ENCODE measurements at places on chromosomes 6 and 20.
A peak's percentile ranks its signal among the peaks of the same experiment; 100 is the strongest.

DNA sequence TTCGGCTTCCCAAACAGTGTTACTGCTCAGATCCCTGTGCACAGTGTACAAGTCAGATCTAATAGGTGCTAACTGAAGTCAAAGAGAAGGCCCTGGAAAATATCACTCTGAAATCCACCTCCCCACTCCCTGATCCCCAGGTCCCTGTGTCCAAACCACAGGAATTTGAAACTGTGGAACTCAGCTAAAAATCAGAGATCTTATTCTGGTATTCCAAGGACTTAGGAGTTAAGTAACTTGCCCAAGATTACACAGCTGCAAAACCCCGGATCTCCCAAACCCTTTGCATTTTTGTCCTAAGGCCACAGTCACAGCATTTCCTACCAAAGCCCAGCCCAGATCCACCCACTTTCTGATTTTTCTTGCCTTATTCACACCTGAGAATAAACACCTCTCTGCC lies 32.3 kb upstream of the SLC23A2 start:
- DNase-seq, result no peak

DNA sequence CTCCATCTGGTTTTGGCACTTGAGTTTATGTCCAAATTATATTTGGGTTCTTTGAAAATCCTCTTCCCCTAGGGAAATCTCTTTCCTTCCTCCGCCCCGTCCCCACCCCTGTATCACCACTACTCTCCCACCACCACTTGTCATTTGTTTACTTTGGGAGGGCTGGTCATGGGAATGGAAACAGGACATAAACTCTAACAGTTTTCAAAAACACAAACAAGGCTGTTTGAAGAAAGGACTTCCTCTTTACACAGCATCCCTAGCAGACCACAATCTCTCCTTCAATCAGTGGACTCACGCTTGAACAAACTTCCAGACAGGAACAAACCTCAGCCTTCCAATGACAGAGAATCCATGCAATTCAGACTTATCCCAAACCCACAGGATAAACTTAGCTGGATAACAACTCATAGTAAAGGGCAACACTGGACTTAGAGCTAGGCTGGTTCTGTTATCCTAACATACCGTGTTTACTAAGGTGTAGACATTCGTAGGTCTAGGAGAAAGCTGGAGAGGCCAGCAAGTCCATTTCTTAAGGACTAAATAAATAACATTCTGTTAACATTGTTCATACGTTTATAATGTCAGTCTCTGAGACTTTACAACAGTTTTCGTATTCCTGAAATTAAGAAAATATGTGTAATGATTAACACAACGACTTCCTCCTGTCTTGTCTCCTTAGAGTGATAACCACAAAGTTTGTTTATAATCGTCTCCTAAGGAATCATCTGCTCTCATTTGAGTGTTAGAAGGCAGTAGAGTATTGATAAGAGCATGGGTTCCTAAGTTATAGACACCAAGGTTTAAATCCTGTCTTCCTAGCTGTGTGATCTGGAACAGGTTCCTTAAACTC lies 44.1 kb upstream of the CTAGE9 start:
- no peak for DNase-seq

DNA sequence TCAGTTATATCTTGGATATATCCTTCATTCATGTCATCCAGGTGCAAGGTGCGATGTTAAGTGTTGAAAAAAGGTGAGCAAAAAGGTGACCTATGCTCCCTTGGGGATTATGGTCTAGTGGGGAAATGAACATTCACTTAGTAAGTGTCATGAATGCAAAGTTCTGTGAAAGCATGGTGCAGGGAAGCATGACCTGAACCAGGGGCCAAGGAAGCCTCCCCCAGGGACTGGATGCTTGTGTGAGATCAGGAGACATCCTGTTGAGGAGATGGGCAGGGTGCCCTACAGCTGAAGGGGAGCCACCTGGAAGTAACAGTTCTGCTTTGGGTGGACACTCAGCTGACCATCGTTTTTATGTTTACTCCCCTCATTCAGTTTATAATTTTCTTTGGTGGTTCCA lies 179.5 kb downstream of the SYNDIG1 start:
- DNase-seq, result no peak

- no peak for DNase-seq
These were observed 200.5 kb upstream of the POU3F2 start for GRCh38 chr6:98633886-98634285.

DNA sequence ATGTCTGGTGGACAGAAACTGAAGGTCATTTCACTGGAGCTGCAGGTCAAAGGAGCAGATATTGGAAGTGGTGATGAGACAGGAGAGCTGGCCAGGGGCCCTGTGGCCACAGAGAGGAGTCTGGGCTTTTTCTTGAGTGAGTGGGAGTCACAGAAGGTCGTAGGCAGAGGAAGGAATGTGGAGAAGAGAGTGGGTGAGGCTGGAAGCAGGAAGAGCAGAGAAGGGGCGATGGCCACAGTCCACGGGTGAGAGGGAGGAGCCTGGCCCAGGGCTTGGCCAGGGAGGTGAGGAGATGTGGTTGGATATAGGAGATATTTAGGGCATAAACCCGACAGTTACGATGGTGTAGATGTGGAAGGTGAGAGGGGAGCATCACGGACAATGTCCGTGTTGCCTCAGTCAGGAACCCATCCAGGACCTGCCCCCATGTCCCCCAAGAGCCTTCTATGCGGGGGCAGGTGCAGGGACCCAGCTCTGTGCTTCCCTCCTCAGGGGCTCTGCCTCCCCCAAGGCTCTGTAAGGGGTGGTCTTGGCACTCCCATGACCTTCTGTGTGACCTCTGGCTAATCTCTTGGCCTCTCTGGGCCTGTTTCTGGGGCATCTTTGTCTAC lies 150.5 kb upstream of the PTPN1 start:
- DNase-seq, result no peak

- no peak for DNase-seq
These were observed 511.8 kb upstream of the ID4 start for GRCh38 chr6:19325335-19325789.

- peak; percentile 58 for DNase-seq
These were observed 639 bp upstream of the CD24 start for GRCh38 chr6:106974999-106975737.

- no peak for DNase-seq
These were observed 104.2 kb downstream of the TFAP2B start for GRCh38 chr6:50922579-50923525.

DNA sequence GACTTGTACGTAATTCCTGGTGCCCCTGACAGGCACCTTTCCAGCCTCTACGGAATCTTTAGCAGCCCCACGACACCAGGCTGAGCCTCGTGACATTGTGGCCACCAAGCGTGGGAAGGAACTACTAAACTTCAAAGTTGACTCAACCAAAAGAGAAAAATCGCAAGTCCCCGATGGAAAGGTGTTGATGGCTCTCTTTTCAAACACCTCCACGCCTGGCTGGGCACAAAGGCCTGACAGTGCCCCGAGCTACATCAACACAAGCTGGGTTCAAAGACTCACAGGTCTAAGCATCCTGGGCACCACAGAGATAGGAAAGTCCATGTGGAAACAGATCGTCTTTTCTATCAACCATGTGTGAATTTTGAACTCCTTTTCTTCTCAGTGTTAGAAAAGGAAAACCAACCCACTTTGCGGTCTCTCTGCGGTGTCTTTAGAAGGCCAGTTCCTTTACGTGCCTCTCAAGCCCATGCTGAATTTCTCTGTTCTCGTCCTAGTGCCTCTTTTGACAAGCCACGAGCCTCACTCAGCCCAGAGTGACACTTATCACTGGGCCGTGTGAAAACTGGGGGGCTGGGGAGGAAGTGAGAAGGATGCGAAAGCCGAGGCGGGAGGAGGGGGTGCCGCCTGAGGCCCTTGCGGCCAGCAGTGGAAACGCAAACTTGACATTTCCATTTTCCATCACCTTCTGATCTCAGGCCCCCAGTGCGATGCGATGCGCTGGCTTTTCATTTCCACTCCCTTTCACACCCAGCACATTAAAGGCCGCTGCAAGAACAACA lies 59.4 kb downstream of the GFOD1 start:
- peak; percentile 26 for DNase-seq

- no peak for DNase-seq
These were observed 8.7 kb downstream of the MAP1LC3A start for GRCh38 chr20:34566978-34567891.

- no peak for DNase-seq
These were observed 81.1 kb downstream of the TTLL2 start for GRCh38 chr6:167405778-167406532.

GRCh38 chr6:41644297-41644879 lies 6.1 kb downstream of the MDFI start:
- peak; percentile 49 for DNase-seq

GRCh38 chr6:132934496-132934895 lies 120.1 kb downstream of the RPS12 start:
- no peak for DNase-seq

DNA sequence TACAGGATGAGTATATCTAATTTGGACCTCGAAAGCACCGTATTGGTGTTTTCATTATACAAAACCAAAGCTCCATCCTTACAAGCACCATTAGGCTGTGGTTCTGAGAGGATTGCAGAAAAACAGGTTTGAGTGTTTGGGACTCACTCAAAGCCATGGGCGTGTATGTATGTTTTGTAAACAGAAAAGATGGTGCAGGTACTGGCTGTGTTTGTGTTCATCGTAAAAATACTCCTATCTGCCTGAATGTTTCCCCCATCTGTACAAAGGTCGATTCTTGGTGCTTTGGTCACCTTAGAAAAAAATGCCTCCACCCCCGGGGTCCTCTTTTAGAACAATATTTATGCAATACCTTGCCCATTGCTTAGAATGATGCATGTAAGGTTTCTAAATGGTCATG lies 286.6 kb downstream of the TSHZ2 start:
- no peak for DNase-seq

All from NCI-H187 (cell line).